ENCODE measurements at places on chromosomes 2 and 18. TPM values are rescaled to one million over a fixed set of nuclear protein-coding genes. Genes with fewer than 3 reads are reported as not detected.

GULP1 gene
- 57.0 TPM for total RNA-seq

SERPINB11 gene
- total RNA-seq, result not detected

FSIP2 gene
- not detected for total RNA-seq

UGT1A5 gene
- total RNA-seq, result not detected
